CD4-positive, alpha-beta T cell treated with Interleukin-21 for 1 hour (primary cell): ENCODE measurements at places on chromosomes 6 and 20.
A peak's percentile ranks its signal among the peaks of the same experiment; 100 is the strongest.

- DNase-seq, result no peak
Measured at GRCh38 chr6:21149470-21149869, 444.1 kb upstream of the SOX4 start.

GRCh38 chr6:2097464-2097863 lies 147.9 kb downstream of the GMDS start:
- DNase-seq, result no peak

- no peak for DNase-seq
Measured at GRCh38 chr6:160431791-160432404, 83.7 kb downstream of the SLC22A3 start.

DNA sequence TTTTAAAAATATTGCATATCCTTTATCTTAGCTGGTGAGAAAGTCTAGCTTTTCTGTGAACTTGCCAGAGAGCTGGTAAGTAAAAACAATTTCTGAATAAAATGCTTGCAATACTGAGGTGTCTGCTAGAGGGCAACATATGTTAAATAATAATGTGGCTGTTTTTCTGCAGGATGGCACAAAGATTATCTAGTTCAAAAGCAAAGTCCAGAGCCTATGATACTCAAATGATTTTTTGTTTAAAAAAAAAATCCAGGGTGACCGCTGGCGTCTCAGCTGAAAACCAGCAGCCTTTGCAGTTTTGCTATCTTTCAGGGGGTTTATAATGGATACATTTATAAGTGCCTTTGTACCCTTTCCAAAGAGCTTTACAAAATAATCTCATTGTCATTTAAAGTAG lies 194.9 kb downstream of the PHACTR1 start:
- peak; percentile 16 for DNase-seq

DNA sequence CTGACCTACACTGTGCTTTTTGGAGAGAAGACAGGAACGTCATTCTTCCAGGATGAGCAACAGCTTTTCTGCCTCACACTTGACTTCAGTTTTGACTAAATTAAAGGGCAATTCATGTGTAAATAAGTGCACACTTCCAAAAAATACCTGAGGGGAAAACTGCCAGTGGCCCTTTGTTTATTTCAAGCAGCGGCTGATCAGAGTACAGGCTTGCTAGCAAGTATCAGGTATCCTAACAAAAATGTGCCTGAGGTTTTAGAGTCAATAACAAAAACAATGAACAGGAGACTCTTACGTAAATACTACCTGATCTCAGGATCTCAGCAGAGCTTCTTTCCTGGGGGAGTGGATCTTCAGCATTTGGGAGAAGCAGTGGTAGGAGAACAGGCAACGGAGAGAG lies 12.4 kb downstream of the LY86 start:
- no peak for DNase-seq

- no peak for DNase-seq
Measured at GRCh38 chr20:37697314-37697713, 3.5 kb downstream of the CTNNBL1 start.

DNA sequence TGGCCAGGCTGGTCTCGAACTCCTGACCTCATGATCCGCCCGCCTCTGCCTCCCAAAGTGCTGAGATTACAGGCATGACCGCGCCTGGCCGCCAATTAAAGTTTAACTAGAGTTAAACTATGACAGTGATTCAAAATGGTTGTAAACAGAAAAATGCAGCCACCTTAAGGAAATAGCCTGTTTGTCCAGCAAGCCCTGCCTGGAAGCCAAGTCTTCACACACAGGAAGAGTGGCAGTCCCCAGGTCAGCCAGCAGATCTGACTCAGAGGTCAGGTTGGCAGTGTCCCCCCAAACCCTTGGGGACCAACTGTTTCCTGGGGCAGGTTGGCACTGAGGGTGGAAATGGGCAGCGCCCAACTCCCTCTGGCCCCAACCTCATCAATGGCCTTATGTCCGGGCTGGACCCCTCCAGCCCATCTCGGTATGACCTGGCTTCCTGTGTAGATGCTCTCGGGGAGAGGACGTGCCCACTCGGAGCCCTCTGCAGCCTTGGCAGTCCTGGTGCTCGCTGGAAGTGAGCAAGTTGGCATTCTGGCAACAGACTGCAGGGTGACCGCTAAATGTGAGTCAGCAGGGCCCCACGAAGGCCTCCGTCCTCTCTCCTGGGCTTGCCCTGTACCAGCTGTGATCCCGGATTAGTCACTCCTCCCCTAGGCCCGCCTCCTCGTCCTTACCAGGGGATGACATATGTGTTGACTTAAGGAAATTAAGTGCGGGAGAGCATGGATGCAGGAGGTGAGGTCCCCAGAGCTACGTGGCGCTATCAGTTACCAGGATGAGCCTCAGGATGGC lies 9.7 kb upstream of the HSP90AB1 start:
- DNase-seq, result peak; percentile 83

GRCh38 chr20:4989570-4989969 lies 11.7 kb downstream of the SLC23A2 start:
- no peak for DNase-seq

DNA sequence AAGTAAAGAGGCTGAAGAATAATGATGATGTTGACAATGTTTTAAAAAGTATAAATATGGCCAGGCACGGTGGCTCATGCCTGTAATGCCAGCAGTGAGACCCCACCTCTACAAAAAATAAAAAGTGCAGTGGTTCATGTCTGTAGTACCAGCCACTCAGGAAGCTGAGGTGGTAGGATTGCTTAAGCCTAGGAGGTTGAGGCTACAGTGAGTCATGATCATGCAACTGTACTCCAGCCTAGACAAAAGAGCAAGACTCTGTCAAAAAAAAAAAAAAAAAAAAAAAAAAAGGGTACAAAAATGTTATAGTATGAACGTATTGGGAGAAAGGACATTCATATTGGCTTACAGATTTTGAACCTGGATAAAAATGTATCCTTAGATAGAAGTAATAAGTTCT lies 543.1 kb upstream of the IRAK1BP1 start:
- DNase-seq, result no peak

DNA sequence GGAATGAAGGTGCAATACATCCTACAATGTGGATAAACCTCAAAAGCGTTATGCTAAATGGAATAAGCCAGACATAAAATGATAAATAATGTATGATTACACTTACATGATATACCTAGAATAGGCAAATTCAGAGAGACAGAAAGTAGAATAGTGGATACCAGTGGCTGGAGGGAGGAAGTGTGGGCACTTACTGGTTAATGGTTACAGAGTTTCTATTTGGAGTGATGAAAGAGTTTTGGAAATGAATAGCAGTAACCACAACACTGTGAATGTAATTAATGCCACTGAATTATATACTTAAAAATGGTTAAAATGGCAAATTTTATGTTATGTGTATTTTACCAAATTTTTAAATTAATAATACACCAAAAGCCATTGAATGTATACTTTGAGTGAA lies 71.4 kb upstream of the CST7 start:
- DNase-seq, result no peak

DNA sequence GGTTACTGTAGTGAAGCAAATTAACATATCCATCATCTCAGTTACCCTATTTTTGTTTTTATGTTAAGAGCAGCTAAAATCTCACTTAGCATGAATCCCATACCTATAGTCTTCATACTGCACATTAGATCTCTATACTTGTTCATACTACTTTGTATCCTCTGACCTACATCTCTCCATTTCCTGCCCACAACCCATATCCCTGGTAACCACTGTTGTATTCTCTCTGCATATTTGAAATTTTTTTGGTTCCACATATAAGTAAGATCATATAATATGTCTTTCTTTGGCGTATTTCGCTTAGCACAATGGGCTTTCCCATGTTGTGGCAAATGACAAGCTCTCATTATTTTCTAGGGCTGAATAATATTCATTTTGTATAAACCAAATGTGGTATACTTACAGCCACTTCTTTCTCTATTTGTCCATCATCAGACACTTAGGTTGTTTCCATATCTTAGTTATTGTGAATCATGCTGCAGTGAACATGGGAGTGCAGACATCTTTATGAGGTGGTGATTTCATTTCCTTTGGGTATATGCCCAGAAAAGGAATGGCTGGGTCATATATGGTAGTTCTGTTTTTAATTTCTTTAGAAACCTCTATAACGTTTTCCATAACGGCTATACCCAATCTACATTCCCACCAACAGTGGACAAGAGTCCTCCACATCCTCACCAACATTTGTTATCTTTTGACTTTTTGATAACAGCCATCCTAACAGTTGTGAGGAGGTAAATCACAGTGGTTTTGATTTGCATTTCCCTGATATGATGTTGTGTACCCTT lies 39.8 kb downstream of the BACH2 start:
- DNase-seq, result peak; percentile 45

- no peak for DNase-seq
Measured at GRCh38 chr20:17637413-17637780, 44.6 kb downstream of the RRBP1 start.

DNA sequence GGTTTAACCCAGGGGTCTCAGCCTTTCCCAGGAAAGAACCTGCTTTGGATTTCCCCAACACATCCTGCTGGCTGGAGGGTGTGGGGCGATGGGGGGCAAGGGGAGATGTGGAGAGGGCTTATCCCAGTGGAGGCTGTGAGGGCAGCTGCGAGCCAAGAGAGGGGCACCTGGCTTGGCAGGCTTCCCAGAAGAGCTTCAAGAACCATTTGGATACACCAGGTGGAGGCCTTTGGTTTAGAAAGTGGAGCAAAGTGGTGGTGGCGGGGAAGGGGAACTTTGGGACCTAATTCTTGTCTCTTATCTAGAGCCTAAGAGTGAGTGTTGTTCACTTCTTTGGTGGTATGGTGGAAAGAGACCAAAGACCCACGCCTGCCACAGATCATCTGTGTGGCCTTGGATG lies 12.4 kb downstream of the CD40 start:
- no peak for DNase-seq

DNA sequence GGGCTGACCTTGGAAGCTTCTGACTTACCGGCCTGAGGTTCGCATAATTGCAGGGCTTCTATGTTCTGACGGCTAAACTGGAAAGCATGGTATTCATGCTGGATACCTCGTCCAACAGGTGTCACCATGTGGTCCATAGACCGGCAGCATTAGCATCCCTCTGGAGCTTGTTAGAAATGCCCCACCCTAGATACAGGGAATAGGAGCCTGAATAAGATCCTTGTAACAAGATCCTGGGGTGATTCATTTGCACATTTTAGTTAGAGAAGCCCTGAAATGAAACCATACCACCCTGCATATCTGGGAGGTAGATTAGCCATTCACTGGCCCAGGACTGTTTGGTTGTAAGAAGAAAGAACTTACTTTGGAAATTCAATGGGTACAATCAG lies 77.7 kb downstream of the TMEM170B start:
- DNase-seq, result no peak

DNA sequence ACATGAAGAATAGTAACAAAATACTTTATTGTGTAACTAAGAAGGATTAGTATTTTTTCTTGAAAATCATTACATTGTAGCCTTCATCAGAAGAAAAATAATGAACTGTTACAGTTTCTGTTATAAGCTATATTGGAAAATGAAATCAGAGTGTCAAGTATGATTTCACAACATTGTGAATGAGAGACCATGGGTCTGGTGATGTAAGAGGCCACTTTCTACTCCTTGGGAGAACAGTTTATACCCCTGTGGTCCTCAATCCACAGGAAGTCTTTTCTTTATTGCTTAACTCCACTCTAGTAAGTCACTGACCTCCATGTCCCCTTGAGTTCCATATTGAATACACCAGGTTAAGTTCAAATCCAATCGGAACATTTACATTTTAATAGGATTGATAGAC lies 218.7 kb upstream of the FERMT1 start:
- DNase-seq, result no peak

DNA sequence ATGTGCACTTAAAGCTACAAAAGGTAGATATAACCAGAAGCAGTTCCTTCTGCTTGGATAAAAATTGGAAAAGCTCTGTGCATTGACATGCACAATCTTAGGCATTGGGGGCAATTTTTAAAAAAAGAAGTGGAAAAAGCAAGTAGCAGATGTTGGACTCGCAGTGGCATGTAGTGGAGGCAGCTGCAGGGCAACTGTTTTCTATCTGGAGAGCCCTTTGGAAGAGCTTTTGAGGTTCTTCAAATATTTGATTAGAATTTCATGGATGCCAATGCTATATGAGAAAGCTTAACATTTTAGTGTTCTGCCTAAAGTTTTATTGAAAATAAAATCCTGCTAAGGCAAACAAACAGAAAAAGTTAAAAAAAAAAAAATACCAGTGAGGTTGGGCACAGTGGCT lies 388.3 kb upstream of the RNF217 start:
- DNase-seq, result no peak

GRCh38 chr20:2729791-2730190 lies 37.2 kb downstream of the EBF4 start:
- DNase-seq, result no peak

GRCh38 chr6:14333556-14334305 lies 216.2 kb downstream of the CD83 start:
- no peak for DNase-seq

DNA sequence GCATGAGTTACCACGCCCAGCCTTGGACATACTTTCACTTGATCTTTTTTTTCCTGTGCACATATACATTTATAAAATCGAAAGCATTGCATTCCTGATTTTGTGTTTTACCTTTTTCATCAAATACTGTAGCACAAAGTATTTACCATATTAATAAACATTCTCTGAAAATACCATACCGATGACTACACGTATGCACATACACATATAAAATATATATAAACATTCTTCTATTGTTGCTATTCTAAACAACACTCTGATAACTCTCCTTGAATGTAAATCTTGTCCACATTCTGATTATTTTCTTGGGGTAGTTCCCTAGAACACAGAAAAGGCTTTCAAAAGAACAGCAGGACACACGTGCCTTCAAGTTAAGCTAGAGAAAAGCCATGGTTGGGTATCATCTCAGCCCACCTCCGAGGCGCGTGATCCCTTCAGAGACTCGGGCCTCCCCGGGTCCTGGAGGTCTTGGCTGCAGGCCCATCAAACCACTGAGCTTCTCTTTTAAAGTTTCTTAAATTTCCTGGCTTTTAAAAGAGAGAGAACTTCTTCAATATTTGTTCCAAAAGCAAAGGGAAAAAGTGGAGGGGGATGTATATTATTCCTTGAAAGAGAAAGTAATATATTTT lies 198.1 kb downstream of the MYLK4 start:
- DNase-seq, result no peak

- DNase-seq, result no peak
Measured at GRCh38 chr6:145119081-145119480, 616.2 kb downstream of the EPM2A start.

DNA sequence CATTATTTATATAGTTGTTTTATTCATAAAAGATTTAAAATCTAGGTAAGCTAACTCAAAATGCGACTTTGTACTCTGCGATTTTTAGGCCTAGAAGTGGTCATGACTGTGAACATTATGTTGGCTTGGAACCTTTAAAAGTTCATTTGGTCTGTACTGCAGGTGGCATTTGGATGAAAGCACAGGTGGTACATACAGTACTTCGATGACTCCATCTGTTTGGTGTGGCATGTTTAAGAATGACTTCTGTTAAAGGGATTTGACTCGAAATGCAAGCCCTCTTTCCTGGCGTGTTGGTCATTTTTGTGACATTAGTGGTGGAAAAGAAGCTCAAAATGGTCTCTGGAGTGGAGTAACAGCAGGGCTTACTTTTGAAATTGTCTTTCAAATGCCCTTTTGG lies 118.1 kb downstream of the UST start:
- no peak for DNase-seq

- DNase-seq, result no peak
Measured at GRCh38 chr6:3236005-3236404, 8.6 kb upstream of the TUBB2B start.
